Metanephros (tissue), 2 donors: ENCODE measurements at places on chromosomes 1 and 21. TPM values are rescaled to one million over a fixed set of nuclear protein-coding genes. Genes with fewer than 3 reads are reported as not detected.

HHIPL2 gene
- 0.29 TPM for total RNA-seq

TRIM58 gene
- total RNA-seq = 9.3 TPM

OR2L13 gene
- total RNA-seq = not detected

RGSL1 gene
- not detected for total RNA-seq

SHE gene
- 14.1 TPM for total RNA-seq

SH2D5 gene
- 0.18 TPM for total RNA-seq

KLF17 gene
- not detected for total RNA-seq

CFHR3 gene
- total RNA-seq = 0.23 TPM

RSPO1 gene
- total RNA-seq = 2.2 TPM

KIF17 gene
- 5.2 TPM for total RNA-seq

CHAF1B gene
- total RNA-seq = 4.7 TPM
